ENCODE measurements at places on chromosomes 1 and 21.

- DNase-seq: no peak
Observed at GRCh38 chr1:24639881-24640280, 3.2 kb upstream of the SRRM1 start.

DNA sequence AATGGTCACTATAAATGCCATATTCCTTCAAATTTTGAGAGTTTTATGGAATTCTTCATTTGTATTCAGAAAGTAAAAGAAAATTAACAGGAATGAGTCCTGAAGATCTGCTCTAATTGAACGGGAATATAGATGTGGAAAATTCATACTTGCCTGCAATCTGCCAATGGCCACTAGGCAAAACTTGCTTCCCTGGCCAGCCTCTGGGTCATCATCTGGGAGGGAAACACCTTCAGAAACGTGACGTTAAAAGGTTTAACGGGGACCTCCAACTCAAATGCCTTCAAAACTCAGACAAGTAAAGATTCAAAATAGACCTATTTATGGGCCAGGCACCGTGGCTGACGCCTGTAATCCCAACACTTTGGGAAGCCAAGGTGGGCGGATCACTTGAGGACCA is 21.7 kb upstream of the CTSK start:
- DNase-seq: no peak

GRCh38 chr1:246121533-246121932 is 385.5 kb downstream of the SMYD3 start:
- DNase-seq: no peak

GRCh38 chr1:17849216-17849615 is 94.1 kb downstream of the ACTL8 start:
- DNase-seq: no peak

DNA sequence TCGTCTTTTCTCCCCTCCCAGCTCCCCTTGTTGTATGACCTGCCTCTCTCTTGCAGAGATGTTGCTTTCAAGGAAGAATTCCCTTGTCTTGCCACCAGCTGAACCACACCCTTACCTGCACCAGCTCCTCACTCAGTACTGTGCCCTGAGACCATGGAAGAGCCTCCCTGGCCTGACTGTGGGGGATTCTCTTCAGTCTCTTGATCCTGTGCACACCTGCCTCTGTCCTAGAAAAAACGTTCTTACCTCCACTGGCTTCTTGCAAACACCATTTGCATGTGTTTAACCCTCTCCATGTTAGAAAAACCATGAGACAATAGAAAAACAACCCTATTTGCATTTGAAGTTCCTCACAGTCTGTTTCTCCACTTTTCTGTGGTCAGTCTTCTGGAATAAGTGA is 43.3 kb upstream of the FCRL4 start:
- no peak for DNase-seq

- no peak for DNase-seq
Observed at GRCh38 chr1:190564117-190564516, 86.5 kb upstream of the BRINP3 start.

- DNase-seq: no peak
Observed at GRCh38 chr1:247829656-247830055, 5.7 kb upstream of the OR14A16 start.

GRCh38 chr1:80533093-80533492 is 1267.6 kb upstream of the ADGRL2 start:
- peak; percentile 41 for DNase-seq

- no peak for DNase-seq
Observed at GRCh38 chr1:3477241-3477995, 23.0 kb downstream of the ARHGEF16 start.

GRCh38 chr1:4366091-4366490 is 288.3 kb upstream of the AJAP1 start:
- no peak for DNase-seq

DNA sequence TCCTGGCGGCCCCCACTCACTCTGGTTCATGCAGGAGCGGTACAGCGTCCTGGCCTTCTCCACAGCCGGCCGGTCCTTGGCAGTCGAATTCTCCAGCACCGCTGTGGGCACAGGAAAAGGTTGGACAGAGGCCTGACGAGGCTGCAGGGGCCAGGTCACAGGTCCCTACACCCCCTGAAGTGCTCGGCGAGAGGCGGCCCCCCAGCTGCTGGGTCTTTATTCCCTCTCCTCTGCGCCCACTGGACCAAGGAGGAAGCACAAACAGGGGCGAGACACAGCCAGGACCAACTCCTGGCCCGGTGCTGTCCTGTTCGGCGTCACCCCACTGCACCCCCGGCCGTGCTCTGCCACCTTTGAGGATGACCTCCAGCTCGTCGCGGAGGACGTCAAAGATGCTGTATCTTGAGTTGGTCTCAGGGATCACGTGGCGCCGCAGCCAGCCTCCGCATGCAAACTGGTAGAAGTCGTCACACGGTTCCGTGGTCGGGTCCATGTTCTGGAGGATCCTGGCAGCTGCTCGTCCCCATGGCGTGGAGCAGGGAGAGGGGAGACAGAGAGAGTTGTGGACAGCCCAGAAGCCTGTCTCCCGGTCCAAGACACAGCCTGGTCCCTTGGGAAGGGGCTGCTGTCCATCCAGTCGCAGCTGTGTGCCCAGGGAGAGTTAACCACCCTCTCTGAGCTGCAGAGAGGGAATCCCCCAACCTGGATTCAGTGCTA is 22.9 kb downstream of the PRXL2B start:
- DNase-seq: no peak

GRCh38 chr21:26469789-26470188 is 103.3 kb downstream of the CYYR1 start:
- DNase-seq: no peak

- no peak for DNase-seq
Observed at GRCh38 chr21:31804008-31804394, 68.8 kb upstream of the HUNK start.

DNA sequence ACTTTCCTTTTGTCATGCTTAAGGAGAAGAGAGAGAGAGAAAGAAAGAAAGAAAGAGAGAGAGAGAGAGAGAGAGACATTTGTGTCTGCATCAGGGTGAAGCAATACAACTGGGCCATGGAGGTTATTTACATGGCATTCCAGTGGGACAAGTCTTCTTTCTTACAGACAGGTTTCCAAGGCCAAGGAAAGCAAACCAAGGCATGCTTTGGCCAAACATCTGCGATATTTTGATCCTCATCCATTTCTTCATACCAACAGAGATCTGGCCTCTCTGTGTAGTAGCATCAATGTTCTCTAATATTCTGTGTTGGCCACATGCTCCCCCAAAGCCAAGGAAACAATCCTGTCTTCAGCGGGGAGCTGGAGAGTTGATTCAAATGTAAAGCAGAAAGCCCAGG is 292.1 kb downstream of the SETD4 start:
- DNase-seq: no peak

DNA sequence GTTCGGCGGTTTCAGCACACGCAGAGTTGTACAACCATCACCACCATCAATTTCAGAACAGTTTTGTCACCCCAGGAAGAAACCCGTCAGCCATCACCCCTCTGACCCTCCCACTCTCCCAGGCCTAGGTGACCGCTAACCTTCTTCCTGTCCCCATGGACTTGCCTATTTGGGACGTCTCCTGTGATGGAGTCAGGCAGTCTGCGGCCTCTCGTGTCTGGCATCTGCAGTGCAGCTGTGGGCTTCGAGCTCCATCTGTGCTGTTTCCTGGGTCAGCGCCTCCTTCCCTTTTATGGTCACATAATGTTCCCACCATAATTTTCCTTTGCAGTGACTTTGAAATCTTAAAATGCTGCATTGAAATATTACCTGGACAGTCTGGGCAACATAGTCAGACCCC is 24.4 kb downstream of the SLC45A1 start:
- no peak for DNase-seq

GRCh38 chr1:53376041-53376461 is 48.2 kb upstream of the LRP8 start:
- DNase-seq: no peak

DNA sequence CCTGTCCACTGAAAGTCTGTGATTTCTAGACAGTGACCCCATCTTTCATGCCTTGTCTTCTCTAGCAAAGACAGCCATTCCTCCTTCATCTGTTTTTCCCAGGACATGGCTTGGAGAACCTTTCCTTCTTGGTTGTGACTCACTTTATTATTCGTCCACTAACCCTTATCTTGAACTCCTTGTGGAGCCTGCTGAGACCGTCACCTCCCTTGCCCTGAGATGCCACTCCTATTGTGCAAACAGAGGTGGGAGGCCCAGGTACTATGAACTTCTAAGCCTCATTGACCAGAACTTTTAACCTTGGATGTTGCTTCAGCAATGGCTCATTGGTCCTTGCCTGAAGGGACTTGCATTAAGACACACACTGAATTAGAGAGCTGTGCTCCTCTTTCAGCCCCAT is 117.5 kb downstream of the FOXD2 start:
- DNase-seq: no peak

- DNase-seq: no peak
Observed at GRCh38 chr1:19435181-19435580, 50.2 kb downstream of the CAPZB start.

DNA sequence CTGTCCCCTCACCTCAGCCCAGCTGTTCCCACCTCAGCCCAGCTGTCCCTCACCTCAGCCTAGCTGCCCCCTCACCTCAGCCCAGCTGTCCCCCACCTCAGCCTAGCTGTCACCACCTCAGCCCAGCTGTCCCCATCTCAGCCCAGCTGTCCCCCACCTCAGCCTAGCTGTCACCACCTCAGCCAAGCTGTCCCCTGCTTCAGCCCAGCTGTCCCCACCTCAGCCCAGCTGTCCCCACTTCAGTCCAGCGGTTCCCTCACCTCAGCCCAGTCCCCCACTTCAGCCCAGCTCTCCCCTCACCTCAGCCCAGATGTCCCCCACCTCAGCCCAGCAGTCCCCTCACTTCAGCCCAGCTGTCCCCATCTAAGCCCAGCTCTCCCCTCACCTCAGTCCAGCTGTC is 88.4 kb upstream of the CSF3R start:
- DNase-seq: no peak

All from NCI-H1417 treated with DMSO at 0.1 percent for 48 hours (cell line).